Esophagus squamous epithelium (tissue), 5 donors: ENCODE measurements at places on chromosomes 2 and 18.

DNA sequence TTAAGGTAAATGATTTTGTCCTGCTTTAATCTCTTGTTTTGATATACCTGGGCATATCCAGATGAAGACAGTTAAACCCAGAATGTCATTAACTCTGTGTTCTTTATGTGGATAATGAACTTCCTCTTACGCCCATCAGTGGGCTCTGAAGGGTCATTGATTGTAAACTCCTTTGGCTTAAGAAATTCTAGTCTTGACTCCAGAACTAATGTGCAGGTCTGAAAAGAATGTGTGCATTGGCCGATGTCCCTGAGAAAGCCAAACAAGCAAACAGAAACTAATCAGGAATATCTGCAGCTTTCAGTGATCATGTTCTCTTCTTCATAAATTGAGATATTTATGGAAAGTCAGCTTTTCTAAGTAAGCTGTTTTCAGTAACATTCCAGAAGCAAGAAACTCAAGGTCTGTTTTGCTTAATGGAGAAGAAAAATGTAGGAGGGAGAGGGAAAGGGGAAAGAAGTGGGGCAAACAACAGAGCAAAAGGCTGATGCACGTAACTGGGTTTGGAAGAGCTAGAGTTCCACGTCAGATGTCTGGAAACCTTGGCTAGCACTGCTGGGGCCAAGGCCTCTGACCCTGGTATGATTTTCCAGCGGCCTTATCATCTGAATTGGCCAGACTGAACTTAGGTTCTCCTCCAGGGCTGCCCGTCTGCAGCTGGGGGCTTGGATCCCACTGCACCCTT lies 61.3 kb upstream of the FHL2 start:
- no peak for DNase-seq

- no peak for DNase-seq
Measured at GRCh38 chr2:106708209-106708608, 177.8 kb downstream of the ST6GAL2 start.

GRCh38 chr2:2244508-2244907 lies 86.6 kb downstream of the MYT1L start:
- DNase-seq = no peak

GRCh38 chr2:88049622-88050021 lies 6.0 kb downstream of the KRCC1 start:
- DNase-seq = no peak

DNA sequence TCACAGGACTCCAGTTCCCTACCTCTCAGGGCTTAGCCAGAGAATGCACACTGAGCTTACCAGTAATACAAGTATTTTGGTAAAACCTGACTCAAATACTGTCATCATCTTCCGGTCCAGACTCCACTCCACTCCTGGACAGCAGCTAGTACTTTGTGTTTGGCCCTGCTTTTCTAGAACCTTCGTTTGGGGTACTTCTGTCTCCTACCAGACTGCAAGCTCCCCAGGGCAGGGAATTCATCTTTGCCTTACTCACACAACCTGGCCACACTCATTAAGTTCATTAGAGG lies 108.9 kb upstream of the CDC42EP3 start:
- no peak for DNase-seq

GRCh38 chr2:24435391-24436316 lies 55.4 kb upstream of the NCOA1 start:
- DNase-seq = no peak

GRCh38 chr2:168944065-168944464 lies 43.0 kb downstream of the G6PC2 start:
- DNase-seq = no peak

DNA sequence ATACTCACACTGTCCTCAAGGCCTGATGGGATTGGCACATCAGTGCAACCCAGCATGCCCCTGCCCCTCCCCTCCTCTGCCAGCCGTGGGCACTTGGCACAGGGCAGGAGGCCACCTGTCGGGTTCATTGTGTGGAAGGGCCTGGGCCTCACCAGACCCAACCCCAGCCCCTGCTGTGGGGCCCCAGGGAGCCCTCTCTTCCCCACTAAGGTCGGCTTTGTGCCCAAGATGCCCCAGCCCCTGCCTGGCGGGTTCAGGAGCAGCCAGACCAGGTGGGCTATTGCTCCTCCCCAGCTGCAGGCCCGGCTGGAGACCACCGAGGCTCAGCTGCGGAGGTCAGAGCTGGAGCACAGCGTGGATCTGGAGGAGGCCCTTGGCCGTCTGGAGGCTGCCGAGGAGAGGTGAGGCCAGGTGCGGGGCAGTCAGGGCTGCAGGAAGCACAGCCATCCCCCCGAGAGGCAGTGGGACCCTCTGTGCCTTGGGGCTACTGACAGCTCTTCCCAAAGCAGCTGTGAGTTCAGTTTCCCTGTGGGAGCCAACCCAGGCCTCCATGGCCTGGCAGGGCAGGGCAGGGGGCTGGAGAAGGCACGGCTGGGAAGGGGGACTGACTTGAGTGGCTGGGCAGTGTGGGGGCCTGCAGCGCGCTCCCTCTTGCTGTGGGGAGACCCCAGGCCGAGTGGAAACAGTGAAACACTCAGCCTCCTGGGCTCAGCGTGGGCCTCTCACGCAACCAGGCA lies 16.3 kb downstream of the CROCC2 start:
- no peak for DNase-seq

GRCh38 chr2:85888684-85889626 lies at the start of gene ST3GAL5:
Gene ST3GAL5, minus strand, starts transcription at chr2:85888990. Its CDS starts 85 bp downstream, at chr2:85888905.
- DNase-seq = peak; percentile 56

DNA sequence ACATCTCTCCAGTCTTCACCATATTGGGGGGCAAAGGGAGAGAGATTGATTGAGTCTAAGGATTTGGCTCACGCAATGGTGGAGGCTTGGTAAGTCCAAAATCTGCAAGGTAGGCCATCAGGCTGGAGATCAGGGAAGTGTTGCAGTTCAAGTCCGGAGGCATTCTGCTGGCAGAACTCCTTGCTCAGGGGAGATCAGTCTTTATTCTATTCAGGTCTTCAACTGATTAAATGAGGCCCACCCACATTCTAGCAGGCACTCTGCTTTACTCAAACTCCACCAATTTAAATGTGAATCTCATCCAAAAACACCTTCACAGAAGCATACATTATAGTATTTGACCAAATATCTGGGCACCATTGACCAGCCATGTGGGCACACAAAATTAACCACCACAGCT lies 21.4 kb downstream of the SMYD1 start:
- DNase-seq = no peak

GRCh38 chr2:174608866-174609214 lies 11.2 kb upstream of the WIPF1 start:
- no peak for DNase-seq

- DNase-seq = no peak
Measured at GRCh38 chr2:2848198-2848597, 517.1 kb upstream of the MYT1L start.

GRCh38 chr2:174693344-174693743 lies 70.9 kb downstream of the CHRNA1 start:
- no peak for DNase-seq

DNA sequence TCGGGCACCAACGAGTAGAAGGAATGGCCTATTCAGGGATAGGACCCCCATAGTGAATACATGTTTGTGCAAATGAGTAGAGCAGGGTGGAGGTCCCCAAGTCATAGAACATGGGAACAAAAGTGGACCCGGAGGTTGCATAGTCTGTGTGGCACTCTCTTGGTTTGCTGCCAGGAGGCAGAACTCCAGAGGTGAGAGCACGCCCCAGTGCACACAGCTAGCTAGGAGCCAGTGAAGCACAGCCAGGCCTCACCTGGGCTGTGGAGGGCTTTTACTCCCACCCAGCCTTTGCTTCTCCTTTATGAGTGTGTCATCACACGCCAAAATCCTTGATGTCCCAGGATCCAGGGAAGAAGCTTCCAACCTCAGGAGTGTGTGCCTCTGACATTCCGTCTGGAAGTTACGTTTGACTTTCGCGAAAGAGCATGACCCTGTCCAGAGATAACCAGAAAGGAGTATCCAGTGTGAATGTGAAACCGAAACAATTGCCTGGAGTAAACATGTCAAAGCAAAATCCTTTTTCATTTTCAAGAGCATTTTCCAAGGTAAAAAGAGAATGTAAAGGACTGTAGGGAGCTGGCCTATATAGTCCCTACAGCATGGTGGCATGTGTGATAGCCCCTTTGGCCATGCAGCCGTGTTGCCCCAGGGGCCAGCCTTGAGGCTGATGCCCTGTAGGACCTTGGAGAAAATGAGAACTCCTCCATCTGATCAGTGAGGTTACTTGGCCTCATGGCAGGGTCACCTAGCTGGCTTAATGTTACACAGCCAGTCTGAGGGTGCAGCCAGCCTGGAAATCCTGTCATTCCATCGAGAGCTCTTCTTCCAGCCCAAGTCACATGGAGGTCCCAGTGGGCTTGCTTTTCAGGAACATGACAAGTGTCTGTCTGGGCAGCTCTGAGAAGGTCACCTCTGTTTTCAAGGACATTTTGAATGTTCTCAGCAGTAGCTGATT lies 8.8 kb downstream of the TRIB2 start:
- no peak for DNase-seq

GRCh38 chr2:156589381-156590079 lies 153.4 kb downstream of the GPD2 start:
- DNase-seq = no peak

GRCh38 chr2:21620771-21621170 lies 497.0 kb downstream of the TDRD15 start:
- no peak for DNase-seq

DNA sequence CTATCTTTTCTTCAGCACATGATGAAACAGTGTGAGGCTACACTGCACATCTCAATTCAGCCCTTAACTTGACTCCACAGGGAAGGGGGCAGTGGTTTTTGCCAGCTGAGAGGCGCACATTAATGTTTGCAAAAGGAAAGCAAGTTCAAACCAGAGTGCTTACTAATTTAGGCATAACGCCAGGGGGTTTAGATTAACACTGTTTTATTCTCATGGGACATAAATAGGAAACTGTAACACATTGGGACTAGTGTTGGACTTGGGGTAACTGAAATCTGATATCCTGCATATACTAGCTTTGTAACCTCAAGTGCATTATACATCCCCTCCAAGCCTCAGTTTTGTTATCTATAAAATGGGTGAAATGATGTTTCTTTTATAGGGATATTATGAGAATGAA lies 821.2 kb upstream of the ID2 start:
- no peak for DNase-seq

- no peak for DNase-seq
Measured at GRCh38 chr2:190408538-190409271, 550 bp downstream of the MFSD6 start.

- DNase-seq = no peak
Measured at GRCh38 chr18:37871561-37871960, 306.0 kb upstream of the CELF4 start.

DNA sequence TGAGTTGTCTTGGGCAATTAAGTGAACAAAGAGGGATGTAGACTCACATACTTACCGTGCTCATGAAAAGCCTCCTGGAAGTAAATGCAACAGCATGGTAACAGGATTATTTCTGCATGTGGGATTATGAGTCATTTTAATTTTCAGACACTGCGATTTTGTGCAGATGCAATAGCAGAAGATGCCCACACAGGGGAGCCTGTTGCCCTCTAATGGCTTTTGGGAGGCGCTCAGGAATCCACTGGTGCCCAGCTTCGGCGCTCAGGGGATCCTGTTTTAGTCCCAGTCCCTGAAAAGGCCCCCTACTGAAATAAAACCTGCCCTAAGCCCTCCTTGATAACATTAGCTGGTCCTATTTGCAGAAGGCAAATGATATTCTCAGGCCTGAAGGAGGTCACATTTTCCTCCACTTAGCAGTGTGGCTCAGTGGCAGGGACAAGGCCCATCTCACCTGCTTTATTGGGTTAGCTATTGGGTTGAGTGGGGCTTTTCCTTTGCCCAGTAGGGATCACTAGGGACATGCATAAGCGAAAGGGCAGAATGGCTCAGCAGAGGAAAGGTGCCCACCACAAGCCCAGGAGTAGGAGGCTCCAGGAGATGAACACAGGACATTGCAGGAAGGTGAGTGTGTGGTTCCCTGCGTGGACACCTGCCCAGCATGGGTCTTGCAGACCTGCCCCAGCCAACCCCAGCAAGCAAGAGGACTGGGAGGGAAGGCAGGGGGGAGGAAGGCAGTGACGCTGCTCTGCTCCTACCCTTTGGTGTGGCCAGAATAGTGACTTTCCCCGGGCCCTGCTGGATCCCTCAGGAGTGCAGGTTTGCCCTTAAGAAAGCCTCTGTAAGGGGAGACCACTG lies 26.5 kb upstream of the KCNS3 start:
- DNase-seq = no peak

GRCh38 chr2:77156599-77156998 lies 365.6 kb downstream of the LRRTM4 start:
- DNase-seq = no peak

GRCh38 chr18:30709595-30709994 lies 332.9 kb downstream of the DSC3 start:
- no peak for DNase-seq

DNA sequence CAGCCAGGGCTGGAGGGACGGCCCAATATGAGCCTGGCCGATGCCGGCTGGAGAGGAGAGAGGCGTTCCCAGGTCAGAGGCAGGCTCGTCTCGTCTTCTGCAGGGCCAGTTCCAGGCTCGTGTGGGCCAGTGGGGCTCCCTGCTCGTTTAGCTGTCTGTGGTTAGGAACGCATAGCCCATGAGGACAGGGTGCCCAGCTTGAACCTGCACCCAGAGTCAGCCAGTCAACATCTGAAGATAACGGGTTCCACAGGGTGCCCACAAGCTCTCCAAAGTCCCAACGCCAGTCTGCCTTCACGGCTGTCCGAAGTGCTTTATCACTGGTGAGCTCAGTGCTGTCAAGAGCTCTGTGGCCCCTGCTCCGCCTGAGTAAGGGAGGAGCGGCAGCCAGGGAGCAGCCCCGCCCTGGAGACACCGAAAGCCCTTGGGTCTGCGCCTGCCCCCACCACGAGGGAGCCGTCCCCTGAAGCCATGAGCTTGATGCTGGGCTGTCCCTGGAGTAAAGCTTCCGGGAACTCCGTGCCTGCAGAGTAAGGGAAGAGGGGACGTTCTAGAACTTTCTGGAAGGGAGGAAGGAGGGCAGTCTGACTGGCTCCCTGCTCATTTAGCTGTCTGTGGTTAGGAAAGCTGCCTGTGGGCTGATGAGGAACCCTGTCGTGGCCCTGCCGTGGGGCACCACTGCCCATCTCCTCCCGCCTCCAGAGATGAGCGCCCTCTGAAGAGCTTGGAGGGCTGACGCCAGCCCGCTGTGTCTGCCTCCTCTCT lies 2.7 kb upstream of the HSBP1L1 start:
- no peak for DNase-seq

DNA sequence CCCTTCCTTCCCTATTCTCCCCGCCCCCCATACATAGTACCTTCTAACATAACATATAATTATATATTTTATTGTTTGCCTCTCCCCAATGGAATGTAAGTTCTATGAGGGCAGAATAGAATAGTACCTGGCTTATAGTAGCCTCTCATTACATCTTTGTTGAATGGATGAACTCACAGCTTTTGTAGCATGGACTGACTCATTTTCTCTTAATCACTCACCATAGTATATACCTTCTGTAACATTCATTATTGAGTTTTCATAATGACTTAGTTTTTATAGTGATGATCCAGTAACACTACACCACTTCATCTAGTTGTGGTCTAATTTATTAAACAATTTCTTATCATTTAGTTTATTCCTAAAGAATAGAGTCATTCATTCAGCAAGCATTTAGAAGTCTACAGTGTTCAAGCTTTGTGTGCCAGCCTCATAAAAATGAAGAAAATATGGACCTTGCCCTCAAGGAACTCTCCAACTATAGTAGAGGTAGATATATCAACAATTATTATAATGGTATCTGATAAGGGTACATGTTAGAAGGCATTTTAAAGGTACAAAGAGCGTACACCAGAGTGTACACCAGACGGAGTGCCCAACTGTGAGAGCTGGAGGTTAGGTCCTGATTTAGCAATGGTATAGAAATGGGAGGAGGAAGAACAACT lies 31.1 kb downstream of the NCOA1 start:
- DNase-seq = no peak
